ENCODE measurements at places on chromosomes 7 and 10.

GRCh38 chr7:83468251-83468739 is 180.6 kb downstream of the SEMA3E start:
- DNase-seq: no peak

DNA sequence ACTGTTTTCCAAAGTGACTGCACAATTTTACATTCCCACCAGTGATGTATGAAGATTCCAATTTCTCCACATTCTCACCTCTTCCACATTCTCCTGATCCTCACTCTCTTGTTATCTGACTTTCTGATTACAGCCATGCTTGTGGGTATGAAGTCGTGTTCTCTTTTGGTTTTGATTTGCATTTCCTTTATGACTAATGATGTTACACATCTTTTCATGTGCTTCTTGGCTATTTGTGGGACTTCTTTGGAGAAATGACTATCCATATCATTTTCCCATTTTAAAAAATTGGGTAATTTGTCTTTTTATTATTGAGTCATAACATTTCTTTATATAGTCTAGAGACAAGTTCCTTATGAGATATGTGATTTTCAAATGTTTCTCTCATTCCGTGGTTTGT is 10.5 kb upstream of the GIMAP8 start:
- no peak for DNase-seq

DNA sequence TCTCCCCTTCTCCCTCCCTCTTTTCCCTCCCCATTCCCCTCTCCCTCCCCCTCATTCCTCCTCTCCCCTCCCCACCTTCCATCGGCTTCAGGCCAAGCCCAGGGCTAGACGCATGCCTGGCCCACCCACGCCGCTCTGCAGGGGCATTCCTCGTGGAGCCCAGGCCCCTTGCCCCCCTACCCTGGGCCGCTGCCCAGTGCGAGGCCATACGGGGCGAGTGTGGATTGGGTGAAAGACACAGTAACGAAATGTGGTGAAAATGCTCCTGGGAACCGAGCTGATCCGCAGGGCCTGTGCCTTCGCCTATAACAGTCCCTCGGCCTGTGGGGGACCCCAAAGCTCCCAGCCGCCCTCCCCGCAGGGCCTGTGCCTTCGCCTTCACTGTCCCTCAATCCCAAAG is 28.3 kb downstream of the ADGRA1 start:
- no peak for DNase-seq

DNA sequence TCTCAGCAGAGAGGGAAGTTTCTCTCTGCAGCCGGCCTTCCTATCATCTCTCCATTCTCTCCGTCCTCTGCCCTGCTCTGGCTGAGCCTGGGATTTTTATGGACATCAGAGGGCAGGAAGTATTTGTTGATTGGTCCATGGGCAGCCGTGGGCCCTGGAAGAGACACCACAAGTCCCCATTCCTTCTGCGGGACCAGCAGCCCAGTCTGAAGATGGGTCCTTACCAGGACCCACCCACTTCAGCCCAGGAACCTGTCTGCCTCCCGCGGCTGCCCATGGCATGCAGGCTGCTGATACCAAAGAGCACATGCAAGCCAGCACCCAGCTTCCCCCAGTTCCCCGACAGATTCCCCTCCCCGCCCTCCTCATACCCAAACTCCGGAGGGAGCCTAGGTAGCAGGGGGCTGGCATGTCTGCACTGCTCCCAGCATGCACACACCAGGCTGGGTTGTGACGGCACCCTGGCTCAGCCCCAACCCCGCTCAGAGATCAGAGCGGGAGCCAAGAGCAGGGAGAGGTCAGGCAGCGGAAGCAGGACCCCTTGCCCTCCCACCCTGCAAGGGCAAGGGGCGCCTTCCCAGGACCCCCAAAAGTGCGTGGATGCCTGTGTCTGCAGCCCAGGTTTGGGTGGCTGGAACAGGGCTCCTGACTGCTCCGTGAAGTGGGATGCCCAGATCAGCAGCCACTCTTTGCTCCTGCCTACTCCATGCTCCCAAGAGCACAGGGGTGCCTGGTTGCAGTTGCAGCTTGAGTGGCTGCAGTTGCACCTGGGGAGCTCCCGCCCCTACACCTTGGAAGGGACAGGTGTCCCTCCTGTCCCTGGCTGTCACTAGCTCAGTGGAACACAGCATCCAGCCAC is 538.6 kb upstream of the POT1 start:
- no peak for DNase-seq
